ENCODE measurements at places on chromosomes 12 and 14.

DNA sequence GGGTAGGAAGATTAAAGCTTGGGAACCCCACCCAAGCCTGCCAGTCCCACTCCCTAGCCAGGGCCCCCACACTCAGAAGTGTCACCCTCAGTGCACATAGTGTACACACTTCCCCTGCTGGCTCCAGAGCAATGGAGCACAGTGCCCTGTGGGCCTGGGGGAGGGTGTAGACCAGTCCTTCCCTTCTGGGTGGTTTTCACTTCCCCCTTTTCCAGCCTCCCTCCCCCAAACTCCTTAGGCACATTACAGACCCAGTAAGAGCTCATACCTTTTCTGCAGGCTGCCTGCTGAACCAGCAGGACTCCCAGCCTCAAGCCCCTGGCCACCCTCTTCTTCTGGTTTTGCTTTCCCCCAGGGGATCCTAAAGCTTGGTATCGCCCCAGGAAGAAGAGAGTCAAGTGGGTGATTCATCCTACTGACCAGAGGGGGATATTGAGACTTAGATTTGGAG lies at the start of gene ZNF385A:
TSS of gene ZNF385A (minus strand) at position 143 of the 451 bp plus-strand sequence. CDS start 219 bp downstream, outside the sequence.
- DNase-seq: no peak

GRCh38 chr12:58359084-58359483 lies 417.7 kb downstream of the ATP23 start:
- no peak for DNase-seq

- DNase-seq: no peak
Observed at GRCh38 chr12:117884161-117884560, 84.6 kb downstream of the KSR2 start.

- no peak for DNase-seq
Observed at GRCh38 chr12:102954134-102954533, 3.3 kb upstream of the ASCL1 start.

- DNase-seq: peak; percentile 84
Observed at GRCh38 chr12:6312529-6313325, 2.2 kb downstream of the PLEKHG6 start.

- no peak for DNase-seq
Observed at GRCh38 chr12:63968673-63969072, 124.2 kb downstream of the SRGAP1 start.

All from RWPE2 (cell line).